ENCODE measurements at places on chromosomes 13 and 19.

GRCh38 chr13:110503979-110504499 is 57.5 kb downstream of the RAB20 start:
- DNase-seq: no peak

DNA sequence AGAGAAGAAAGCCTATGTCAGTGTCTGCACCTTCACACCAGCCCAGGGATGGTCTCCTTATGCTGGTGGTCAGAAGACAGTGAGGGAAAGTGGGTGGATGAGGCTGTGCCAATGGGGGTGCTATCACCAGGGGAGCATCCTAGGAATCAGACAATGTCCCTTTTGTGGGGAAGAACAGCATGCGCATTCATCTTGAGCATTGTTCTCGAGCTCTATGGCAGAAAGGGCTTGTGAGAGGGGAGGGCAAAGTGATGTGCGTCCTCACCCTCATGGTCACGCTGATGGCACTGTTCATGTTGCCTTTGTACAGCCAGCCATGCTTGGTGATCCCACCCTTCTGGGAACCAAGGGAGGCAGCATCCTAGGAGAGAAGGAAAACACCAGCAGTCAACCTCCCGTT is 56.1 kb downstream of the DOCK9 start:
- DNase-seq: no peak

DNA sequence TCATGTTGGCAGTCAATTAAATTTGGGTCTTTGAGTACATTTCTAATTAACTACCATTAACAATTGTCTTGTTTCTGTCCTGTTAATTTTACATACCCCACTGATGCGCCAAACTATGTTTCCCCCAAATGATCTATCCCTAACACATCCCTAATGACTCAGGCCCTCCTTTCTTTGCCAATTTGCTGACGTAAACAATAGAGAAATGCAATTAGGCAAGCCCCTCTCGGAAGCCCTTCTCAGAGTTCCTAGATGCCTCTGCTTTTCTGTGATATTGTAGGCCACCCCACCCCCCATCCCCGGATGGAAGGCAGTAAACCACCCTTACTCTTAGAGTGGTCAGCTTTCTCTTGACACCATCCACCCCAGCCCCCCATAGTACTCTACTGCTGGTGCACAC is 74.2 kb downstream of the FLT1 start:
- no peak for DNase-seq

- no peak for DNase-seq
These were observed 15.5 kb upstream of the ZNF14 start for GRCh38 chr19:19748249-19748938.

DNA sequence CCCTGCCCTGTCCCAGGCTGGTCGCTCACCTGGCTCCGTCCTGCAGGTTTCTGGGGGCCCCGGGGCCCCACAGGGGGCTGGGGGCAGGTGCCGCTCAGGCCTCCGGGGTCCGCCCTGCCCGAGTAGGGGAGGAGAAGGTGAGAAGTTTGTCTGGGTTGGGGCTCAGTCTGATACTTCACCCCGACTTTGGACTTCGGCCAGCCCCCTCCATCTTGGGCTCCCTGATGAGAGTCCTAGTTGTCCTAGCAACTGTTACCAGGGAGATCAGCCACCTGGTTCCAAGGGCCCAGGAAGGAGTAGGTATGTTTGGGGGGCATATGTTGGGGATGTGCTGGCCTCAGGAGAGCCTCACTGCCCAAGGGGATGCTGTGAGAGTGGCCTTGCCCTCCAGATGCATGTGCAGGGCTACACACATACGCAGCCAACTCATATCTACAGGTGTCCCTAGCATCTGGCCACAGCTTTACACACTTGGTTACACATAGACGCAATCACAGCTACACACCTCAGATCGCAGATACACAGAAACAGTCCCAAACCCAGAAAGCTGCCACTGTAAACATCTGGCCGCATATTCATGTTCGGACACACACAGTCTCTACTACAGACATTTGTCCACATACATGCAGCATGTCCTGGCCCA is 3.4 kb downstream of the NUMBL start:
- no peak for DNase-seq
